Activated naive CD4-positive, alpha-beta T cell treated with anti-CD3 and anti-CD28 coated beads, Interleukin-2, amount 50 U/mL, for 72 hours (primary cell): ENCODE measurements at places on chromosomes 13 and 19. TPM values are rescaled to one million over a fixed set of nuclear protein-coding genes. Genes with fewer than 3 reads are reported as not detected.

WDR88 gene
- total RNA-seq: not detected

LILRA2 gene
- total RNA-seq: not detected

- no peak for DNase-seq
Measured at GRCh38 chr19:39845172-39845571, 1.0 kb downstream of the FBL start.

DNA sequence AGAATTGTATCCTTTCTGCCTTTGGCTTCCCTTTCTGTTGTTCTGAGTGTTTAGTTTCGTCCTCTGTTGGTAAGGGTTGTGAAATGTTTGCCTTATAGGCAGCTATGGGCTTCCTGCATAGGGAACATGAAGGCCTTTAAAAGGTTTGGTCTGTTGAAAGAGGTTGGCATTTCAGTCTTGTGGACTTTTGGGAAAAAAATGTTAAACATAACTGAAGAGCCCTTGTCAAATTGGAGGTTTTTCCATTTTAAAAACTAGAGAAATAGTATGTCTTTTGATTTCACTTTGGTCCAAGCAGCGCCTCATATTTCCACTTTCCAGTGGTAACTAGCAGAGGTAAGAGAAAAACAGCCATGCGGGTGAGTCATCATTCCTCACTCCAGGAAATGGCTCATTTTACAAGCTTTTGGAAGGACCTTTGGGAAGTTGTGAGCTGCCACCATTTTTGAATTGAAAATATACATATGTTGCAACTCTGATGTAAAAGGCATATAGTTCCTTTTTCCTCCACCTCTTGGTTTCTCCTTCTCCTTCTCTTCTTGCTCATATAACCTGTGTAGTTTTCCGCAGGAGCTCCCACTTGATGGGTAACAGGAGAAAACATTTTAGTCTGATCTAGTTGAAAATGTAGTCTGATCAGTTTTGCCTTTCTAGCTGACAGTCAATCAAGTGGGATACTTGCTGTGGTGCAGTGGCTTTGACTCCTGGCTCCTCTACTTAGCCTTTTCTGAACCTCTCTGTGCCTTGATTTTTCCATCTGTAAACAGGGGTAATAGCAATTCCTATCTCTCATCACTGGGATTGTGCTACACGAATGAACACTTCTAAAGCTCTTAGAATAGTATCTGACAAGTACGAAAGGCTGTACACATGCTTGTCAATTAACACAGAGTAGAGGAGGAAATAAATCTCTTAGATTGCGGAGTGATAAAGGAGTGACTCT is 23.0 kb downstream of the GPC6 start:
- no peak for DNase-seq

- no peak for DNase-seq
Measured at GRCh38 chr13:26965952-26966700, 205.5 kb downstream of the USP12 start.

GRCh38 chr19:35805526-35806102 is 7.0 kb downstream of the PRODH2 start:
- DNase-seq: no peak

DNA sequence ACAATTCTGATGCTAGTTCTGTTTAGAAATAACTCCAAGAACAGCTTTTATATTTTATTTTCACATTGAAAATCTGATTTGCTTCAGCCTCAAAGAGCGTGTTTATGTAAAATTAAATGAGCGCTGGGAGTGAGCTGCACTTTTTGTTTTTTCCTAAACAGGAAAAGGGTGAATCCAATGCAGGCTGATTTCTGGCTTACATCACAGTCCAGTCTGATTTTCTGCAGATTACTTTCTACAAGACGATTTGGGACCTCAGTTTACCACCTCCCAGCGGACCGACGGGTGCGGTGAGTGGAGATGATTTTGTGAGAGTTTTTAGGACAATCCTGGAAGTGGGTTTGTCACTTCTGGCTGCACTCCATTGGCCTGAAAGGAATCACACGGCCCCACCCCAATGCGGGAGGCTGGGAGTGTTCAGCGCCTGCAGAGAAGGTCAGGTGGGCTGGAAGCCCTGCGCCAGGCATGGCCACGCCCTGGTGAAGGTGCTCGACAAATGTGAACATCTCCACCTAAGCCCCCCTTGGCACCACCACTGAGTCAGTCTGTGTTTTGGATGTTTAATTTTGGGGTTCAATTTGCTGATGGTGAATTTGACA is 90.1 kb downstream of the ANKRD10 start:
- DNase-seq: no peak

- DNase-seq: no peak
Measured at GRCh38 chr19:35024095-35024494, 6.2 kb upstream of the SCN1B start.
